ENCODE measurements at places on chromosomes 13 and 19. TPM values are rescaled to one million over a fixed set of nuclear protein-coding genes. Genes with fewer than 3 reads are reported as not detected.

Gene TGFBR3L
- 2.2 TPM for total RNA-seq

Gene SPTBN4
- total RNA-seq = 2.6 TPM

Gene CATSPERD
- not detected for total RNA-seq

Gene BRME1
- total RNA-seq = 3.3 TPM

Gene ZNF470
- total RNA-seq = 5.8 TPM

DNA sequence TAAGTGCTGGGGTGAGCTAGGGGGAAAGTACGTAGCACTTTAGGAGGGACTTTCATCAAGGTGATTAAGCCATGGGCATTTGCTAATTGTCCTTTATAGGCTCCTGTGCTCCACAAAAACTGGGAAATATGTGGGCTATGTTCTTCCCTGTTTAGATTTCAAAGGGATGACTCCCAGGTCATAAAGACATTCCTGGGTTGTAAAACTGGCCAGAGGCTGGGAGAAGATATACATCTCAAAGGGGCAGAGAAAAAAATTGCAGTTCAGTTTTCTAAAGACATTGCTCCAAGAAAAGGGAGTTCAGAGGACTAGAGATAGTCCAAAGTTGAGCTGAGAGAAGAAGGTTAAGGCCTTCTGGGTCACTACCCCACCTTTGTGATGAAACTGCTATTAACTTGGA is 204.8 kb downstream of the MYO16 start:
- no peak for DNase-seq

DNA sequence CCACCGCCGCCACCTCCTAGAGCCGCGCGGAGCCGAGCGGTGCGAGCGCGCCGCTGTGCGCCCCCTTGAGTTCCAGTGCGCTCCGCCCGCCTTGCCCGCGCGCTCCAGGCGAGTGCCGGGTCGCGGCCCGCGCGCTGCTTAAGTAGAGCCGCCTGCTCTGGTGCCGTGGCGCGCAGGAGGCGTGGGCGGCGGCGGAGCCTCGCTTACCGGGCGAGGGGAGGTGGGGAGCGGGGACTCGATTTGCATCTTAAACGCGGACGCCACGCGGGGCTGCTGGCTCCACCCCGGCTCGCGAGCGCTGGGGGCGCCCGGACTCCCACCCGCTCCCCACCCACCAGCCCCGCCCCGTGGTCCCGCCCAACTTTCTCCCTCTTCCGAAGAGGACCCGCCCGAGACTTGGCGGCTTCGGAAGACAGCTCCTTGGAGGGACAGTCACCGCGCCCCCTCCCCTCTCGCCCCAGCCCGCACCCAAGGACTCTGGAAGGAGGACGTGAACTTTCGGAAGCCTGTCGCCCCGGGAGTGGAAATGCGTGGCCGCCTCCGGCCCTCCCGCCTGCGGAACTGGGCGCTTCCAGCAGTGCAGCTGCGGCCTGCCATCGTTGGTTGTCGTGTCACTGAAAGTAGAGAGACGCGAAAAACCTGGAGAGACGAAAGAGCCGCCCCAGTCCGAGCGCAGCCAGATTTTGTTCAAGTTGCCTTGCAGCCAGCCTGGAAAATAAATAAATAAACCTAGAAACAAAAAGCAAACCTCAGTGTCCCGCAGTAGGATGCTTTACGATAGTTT is at the start of gene KCTD12:
Gene KCTD12 (minus strand): TSS at position 114 of the 784 bp plus-strand sequence. CDS start 257 bp downstream, outside the sequence.
- DNase-seq = peak; percentile 89

GRCh38 chr19:43467730-43468129 is 2.3 kb upstream of the LYPD3 start:
- DNase-seq = no peak

DNA sequence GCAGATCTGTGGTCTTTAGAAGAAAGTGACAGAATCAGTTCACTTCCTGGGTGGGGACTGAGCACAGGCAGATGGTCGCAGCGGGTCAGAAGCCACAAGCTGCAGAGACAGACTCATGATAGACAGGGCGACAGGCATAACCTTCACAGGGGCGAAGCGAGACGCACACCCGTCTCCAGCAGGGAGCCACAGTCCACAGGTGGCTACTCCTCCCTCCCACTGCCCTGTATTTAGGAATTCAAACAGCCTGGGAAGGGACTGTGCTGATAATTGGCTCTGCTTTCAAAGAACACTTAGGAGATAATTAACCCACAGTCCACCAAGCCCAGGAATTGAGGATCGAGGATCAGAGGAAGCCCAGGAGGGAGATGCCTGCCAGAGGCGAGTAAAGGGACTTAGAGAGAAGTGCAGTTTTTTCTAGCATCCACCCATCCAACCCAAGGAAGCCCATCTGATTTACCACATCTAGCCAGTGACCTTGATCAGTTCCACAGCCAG is 23.2 kb downstream of the RFX2 start:
- DNase-seq = no peak

- no peak for DNase-seq
These were observed 16.7 kb downstream of the ZNF556 start for GRCh38 chr19:2883686-2884439.

DNA sequence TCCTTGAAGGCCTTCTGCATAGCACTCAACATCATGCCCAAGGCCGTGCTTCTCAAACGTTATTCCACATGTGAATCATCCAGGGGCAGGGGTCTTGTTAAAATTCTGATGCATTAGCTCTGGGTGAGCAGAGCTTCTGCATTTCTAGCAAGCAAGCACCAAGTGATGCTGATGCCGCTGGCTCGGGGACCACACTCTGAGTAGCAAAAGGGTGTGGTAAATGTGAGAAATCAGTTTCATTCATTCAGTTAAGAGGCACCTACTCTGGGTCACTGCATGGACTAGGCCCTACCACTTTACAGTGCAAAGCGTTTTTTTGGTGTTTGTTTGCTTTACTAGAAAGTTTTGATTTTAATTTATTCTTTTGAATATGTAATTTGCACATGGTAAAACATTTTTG is 7.2 kb downstream of the KRTDAP start:
- no peak for DNase-seq

All from ureter (tissue), 1 donor.